Lower leg skin (tissue), 4 donors: ENCODE measurements at places on chromosomes 6 and 20.
A peak's percentile ranks its signal among the peaks of the same experiment; 100 is the strongest.

DNA sequence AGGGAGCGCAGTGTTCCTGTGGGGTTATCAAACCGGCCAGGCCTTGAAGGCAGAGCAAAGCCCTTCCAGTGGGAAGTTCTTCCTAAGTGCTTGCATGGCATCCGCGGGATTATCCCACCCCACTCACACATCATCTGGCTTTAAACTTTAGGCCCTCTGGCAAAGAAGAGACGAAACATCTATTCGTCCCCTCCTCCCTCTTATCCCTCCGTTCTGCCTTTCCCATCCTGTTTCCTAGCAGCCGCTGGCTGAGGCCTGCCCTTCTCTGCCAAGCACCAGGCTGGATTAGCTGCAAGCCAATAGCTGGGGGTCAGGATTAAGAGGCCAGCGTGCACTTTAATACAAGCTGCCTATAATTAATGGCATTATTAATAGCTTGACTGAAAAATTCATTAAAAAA, 621.0 kb downstream of the PKHD1 start:
- no peak for DNase-seq

DNA sequence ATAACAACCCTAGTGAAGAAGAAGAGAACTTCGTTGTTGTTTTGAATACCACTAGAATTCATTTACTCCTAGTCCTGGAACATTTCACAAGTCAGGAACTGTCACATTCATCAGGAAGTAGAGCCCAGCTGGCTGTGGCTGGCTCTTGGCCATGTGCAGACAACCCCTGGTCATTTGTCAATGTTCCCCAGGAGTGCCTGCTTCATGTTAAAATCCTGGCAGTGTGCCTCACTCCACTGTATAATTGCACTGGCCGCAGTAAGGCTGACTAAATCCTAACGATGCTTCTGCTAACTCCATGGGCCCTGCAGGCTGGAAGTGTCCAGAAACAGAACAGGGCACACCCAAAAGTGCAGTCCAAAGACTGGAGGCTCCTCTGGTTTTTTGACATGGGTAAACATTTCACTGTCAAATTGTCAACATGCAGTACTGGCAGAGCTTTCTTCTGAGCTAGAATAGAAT, 41.5 kb upstream of the ADGRF1 start:
- DNase-seq = peak; percentile 90

- DNase-seq = no peak
Observed at GRCh38 chr20:41330343-41330720, 10.3 kb upstream of the LPIN3 start.

GRCh38 chr20:46031701-46032254, 2.8 kb downstream of the SLC12A5 start:
- no peak for DNase-seq

- DNase-seq = no peak
Observed at GRCh38 chr6:68711386-68712000, 76.4 kb downstream of the ADGRB3 start.
